Hematopoietic multipotent progenitor cell treated with erythropoietin and hydrocortisone succinate and interleukin-3 and kit ligand, for 17 days (in vitro differentiated cells): ENCODE measurements at places on chromosomes 12 and 14.

DNA sequence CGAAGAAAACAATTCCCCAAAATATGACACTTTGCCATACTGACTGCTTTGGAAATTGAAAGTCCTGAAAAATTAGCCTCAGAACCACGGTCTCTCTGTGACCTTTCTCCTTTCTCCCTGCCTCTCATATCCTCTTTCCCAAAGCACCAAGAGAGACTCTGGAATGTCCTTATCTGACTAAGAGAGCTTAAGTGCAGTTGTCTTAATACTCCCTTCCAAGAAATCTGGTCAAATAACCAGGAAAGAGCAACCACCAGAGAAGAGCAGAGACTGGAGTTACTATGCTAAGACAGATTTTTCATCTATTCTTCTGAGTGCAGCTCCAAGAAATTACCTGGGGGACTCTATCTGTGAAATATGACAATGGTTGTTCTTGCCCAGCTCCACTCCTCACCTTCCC is 10.5 kb upstream of the BTG1 start:
- DNase-seq, result no peak

DNA sequence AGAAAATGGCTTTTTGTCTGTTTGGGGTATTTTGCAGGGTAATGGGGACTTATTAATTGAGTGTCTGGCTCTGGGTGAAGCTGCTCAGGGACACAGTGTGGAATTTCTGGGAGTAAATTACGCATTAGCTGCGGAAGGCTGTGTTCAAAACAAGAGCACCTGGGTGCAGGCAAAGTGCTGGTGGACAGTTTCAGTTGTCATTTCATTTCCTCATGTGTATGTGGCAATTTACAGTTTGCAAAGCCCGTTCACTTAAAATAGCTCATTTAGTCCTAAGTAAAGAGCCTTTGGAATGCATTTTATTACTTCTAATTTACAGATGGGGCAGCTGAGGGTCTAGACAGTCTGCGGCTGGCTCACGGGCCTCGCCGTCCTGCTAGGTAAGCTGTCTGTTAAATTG is 546.8 kb downstream of the BCL11B start:
- no peak for DNase-seq

GRCh38 chr14:64855721-64856528 is 23.8 kb downstream of the SPTB start:
- no peak for DNase-seq

DNA sequence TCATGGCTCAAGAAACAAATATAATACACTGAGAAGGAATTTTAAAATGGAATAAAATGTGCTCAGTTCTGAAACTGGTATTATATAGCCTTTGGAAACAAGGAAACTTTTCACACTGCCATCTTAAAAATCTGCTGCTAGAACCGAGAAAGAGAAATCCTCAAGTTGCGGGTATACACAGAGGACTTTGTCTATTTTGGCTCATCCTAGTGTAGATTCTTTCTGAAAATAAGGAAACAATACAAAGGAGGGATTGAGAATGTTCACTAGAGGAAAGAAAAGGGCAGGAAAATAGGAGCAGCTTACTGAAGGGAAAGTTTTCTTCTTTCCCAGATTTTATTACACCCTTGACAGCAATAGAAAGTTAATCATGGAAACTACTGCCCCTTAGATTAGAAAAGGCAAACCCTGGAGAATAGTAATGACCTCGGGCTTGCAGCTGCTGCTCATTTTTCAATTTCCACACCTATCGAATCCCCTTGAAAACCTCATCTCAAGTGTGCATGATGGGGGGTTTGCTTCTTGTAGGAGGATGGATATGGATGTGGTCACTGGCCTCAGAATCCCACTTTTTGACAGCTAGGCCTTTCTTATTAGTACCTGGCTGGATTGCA is 104.6 kb downstream of the DAAM1 start:
- DNase-seq, result no peak

DNA sequence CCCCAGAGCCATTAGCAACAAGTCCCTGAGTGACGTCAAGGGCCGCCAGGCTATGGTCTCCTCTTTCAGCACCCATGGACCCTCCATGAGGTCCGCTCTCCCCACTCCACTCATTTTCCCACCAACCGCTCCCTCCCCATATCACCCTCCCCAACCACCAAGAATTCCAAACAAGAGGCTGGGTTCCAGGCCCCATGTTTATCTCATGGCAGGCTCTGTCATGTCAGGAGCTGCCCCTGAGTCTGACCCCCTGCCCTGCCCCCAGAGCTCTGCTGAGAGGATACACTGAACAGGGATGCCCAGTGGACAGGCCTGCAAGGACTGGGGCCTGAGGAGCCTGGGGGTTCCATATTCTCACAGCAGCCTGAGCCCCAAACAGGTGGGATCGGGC is 21.6 kb upstream of the SMUG1 start:
- DNase-seq, result no peak

DNA sequence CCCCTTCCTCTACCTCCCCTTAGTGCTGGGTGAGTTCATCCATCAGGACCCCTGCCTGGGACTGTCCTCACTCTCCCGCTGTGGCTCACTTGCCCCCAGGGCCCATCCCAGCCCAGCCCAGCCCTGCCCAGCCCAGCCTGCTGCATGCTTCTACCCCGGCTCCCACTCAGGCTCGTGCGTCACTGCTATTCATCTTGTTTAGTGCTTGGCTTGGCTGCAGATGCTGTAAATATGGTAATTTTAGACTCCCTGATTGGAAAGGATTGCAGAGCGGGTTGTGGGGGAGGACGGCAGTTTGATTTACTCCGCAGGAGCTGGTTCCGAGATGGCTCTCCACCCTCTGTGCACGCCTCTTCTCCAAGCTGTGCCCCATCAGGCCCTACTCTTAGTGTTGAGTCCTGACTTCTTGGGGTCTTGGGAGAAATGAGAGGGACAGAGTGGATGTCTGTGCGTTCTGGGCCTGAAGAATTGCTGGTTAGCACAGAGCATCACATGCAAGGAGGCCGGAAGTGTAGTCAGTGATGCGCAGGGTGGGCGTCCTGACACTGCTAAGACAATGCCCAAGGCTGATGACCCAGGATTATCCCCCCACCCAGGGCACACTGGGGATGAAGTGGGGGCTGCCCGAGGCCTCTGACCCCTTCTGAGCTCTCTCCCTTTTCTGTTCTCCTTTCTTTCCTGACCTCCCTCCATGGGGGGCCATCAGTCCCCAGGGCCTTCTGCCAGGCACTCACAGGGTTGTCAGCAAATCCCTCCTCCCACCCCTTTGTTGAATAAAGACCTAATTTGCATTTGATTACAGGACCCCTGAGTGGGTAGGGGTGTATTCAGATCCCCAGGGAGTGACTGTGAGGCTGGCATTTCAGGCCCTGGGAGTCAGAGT is 244.4 kb downstream of the ZFP36L1 start:
- DNase-seq, result no peak
